ENCODE measurements at places on chromosomes 4 and X. TPM values are rescaled to one million over a fixed set of nuclear protein-coding genes. Genes with fewer than 3 reads are reported as not detected.

- no peak for DNase-seq
These were observed 202.9 kb upstream of the BOD1L1 start for GRCh38 chr4:13830449-13830848.

- DNase-seq = no peak
These were observed 192.0 kb downstream of the SMIM20 start for GRCh38 chr4:26105815-26106699.

PROM1 gene
- 61.7 TPM for total RNA-seq

CD40LG gene
- not detected for total RNA-seq

- DNase-seq = peak; percentile 66
These were observed 26.6 kb upstream of the MAN2B2 start for GRCh38 chr4:6548201-6548881.

DNA sequence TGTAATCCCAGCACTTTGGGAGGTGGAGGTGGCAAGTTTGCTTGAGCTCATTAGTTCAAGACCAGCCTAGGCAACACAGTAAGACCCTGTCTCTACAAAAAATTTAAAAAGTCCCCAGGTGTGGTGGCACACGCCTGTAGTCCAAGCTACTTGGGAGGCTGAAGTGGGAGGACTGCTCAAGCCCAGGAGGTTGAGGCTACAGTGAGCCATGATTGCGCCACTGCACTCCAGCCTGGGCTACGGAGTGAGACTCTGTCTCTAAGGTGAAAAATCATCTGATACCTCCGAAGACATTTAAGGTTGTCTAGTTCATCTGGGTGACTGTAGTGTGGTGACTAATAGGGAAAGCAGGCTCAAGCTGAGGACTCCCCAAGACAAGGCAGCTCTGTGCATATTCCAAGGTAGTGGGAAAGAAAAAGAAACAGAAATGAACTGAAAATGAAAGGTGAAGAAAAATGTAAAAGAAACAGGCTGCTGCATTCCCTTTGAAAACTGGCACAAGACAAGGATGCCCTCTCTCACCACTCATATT is 23.3 kb downstream of the FRYL start:
- DNase-seq = no peak

- peak; percentile 87 for DNase-seq
These were observed 371.6 kb downstream of the INPP4B start for GRCh38 chr4:142474398-142475087.

DNA sequence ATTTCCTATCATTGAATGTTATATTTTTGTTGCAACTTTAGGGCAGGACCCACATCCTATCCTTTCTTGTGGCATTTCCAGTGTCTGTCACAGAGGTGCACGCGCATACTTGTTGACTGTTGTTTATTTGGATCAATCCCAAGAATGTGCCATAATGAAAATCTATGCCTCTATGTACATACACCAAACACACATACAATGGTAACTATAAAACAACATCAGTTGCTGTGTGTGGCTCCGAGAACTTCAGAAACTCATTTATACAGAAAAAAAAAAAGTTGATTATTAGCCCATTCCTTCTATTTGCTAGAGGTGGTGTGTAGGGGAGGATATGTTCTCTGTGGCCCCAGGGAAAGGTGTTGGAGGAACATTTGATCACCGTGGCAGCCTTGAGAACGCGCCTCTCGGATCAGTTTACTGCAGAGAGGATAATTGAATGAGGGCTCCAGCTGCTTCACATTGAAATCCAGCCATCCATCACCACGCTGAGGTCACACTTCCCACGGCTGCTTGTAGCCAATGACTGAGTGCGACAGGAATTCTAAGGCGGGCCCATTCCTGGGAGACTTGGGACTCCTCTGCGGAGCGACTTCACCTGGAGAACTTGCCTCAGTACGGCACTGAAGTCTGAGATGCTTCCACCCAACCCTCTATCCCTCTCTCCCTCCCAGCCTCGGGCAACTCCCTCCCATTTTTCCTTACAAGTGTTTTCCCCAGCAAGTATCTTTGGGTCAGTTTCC is 19.5 kb downstream of the SMPX start:
- no peak for DNase-seq

- no peak for DNase-seq
These were observed 50.0 kb downstream of the GALNT7 start for GRCh38 chr4:173218411-173219125.

DNA sequence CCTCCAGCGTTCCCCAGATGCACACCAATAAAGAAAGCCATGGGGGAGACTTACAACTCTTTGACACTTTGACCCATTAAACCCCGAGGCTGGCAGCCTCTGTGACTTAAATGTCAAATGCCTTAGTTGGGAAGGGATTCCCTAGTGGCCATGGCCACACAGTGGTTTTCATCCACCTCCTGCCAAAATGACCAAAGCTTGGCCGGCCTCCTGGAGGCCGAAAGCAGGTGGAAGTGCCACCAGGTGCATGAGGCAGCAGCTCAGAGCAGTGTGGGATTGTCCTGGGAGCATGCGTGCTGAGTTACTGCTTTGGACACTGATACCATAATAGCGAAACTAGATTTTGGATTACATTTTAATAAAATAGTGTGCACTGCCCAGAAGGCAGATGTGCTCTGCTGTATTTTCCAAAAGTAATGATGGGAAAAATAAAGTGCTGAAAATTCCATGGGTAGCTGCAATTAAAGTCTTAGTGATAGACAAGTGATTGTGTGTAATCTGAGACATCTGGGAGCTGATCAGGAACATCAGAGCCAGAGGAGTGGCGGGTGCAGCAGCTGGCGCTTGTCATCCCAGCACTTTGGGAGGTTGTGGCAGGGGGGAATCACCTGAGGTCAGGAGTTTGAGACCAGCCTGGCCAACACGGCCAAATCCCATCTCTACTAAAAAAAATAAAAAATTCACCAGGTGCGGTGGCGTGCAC is 39.8 kb upstream of the TADA2B start:
- DNase-seq = no peak

DNA sequence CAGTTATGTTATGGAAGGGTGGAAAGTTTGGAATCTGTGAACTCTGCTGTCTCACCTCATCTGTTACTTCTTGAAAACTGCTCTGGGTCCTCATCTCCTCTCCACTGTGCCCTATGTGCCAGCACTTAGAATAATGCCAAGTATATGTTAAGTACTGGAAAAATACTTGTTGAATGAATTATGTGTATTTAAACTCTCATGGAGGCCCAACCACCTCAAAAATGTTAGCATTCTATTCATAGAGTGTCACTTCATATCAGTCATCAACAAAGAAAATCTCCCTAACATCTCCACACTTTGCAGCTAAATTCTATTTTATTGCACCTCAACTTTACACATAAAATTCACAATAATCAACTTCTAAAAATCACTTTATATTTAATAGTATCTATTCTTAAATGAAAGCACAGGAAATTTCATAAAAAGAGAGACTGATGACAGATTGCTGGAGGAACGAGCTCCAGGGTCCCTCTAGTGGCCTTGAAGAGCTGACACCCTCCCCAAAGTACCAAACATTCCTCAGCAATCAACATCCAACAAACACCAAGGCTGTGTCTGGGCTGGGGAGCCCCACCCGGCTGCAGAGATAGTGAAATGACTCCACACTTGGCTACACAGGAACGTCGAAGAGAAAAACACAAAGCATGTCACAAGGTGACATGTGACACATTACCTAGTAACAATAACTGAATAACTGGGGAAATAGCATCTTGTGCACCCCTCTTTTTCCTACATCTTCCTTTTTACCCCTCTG is 45.8 kb downstream of the SLC39A8 start:
- DNase-seq = peak; percentile 57

CHST7 gene
- 2.3 TPM for total RNA-seq

- DNase-seq = no peak
These were observed 70.3 kb downstream of the PHOX2B start for GRCh38 chr4:41678086-41678816.

GRCh38 chr4:157667836-157668235 is 447.3 kb downstream of the GRIA2 start:
- no peak for DNase-seq

- no peak for DNase-seq
These were observed 944.7 kb upstream of the NDST4 start for GRCh38 chr4:116058129-116058528.

DNA sequence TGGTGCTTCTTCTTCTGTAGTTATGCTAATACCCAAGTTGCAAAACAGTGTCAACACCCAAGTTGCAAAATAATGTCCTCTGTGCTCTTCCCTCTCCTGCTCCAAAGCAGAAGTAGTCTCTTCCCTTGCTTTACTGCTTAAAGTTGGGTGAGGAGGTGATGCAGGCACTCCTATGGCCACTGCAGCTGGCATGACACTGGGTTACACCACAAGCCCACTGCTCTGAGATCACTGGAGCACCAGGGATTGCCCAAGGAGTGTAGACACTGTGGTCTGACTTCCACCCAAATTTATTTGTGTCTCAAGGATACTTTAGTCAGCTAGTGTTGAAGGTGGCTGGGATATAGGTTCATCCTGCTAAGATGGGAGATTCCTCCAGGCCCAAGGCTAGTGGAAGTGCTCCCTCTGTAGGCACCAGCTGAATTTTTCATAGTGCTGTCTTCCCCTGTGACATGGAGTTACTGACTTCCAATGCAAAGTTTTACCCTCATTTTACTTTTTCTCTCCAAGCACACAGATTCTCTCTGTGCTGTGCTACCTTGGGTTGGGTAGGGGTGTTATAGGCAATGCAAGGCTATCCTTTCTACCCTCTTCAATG is 196.2 kb upstream of the TENT5D start:
- peak; percentile 22 for DNase-seq

GRCh38 chr4:154616731-154617130 is 4.3 kb upstream of the FGG start:
- DNase-seq = no peak

DNA sequence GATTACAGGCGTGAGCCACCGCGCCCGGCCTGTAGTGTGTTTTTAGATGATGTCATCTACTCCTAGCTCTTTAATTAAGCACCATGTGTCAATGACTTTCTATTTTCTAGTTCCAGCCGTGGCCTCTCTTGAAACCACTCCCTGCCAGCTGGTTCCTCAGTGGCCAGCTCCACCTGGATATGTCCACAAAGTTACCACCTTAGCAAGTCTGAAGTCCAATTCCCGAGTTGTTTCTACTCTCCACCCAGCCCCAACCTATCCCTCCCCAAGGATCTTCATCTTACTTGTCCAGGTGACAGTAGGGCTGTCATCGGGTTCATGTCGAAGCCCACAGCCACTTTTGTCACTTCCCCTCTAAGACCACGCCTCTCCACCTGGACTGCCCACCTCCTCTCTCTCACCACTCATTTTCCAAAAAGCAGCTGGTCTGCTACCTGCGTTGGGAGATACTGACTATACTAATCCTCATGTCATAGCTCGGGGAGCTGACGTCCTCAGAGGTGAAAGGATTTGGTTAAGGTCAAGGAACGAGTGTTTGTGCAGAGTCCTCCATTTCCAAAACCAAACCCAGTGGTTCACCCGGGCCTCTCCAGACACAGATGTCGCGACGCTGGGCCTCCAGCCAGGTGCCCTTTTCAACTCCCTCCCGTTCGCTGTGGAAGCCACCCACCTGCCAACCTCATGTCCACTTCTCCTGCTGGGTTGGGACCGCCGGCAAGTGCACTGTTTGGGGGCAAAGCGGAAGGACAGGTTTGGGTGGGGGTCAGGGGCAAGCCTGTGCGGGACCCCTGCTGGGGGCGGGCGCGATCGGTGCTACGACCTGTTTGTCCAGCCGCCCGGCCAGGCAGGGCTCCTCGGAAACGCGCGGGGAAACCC is 704 bp downstream of the FAM3A start:
- DNase-seq = peak; percentile 67

SLC35A2 gene
- total RNA-seq = 66.8 TPM
